PC-3 (cell line): ENCODE measurements at places on chromosomes 3 and 15. TPM values are rescaled to one million over a fixed set of nuclear protein-coding genes. Genes with fewer than 3 reads are reported as not detected.
A peak's percentile ranks its signal among the peaks of the same experiment; 100 is the strongest.

DNA sequence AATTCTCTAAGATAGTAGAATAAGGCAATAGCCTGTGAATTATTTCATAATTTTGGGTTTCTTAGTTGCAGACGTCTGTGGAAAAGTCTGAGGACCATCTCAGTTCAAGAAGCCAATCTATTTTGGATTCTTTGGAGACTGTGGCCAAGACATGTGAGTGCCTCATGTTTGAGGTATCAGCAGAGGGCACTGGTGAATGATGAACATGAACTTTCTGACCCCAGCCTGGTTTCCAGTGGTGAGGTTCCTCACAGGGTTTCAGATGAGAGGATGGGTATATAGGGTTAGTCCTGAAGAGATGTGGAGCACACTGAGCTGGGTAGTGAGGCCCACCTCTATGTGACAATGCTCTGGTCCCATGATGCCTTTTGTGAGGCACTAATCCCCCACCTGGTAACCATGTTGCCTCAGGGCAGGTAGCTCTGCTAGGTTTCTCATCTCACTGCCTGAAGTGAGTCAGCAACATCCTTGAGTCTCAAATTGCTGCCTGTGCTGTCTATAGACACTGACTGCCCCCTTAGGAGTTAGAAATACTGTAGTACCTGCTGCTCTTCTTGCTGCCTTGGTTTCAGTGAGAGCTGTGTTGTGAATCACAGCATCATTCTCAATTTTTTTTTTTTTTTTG is 32.3 kb downstream of the C3orf62 start:
- peak; percentile 90 for DNase-seq

GREM1 gene
- total RNA-seq = 0.58 and 1.6 TPM in 2 replicates

CBLB gene
- 20.0 and 23.9 TPM in 2 replicates for total RNA-seq

PP2D1 gene
- total RNA-seq = not detected in 2 replicates

TNFSF10 gene
- 0.58 and 1.2 TPM in 2 replicates for total RNA-seq
